ENCODE measurements at places on chromosomes 6 and 20.

DNA sequence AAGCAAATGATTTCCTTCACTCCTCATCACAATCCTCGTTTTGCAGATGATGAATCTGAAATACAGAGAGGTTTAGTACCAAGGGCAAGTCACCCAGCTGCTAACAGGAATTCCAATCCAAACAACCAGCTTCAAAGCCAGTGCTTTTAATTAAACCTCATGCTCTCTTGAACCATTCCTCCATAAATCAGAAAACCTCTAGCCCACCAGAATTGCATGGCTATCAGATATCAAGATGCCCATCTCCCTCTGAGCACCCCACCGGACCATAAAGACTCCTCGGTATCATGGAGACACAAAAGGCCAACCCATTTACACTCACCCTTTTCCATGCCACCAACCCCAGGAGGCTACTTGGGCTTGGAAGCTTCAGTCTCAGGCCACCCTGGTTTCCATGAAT, 46.0 kb downstream of the TFAP2A start:
- no peak for DNase-seq

GRCh38 chr20:49286689-49287551, 9.1 kb upstream of the ZNFX1 start:
- DNase-seq = no peak

- DNase-seq = no peak
Measured at GRCh38 chr20:1935696-1936366, 40.6 kb downstream of the SIRPA start.

DNA sequence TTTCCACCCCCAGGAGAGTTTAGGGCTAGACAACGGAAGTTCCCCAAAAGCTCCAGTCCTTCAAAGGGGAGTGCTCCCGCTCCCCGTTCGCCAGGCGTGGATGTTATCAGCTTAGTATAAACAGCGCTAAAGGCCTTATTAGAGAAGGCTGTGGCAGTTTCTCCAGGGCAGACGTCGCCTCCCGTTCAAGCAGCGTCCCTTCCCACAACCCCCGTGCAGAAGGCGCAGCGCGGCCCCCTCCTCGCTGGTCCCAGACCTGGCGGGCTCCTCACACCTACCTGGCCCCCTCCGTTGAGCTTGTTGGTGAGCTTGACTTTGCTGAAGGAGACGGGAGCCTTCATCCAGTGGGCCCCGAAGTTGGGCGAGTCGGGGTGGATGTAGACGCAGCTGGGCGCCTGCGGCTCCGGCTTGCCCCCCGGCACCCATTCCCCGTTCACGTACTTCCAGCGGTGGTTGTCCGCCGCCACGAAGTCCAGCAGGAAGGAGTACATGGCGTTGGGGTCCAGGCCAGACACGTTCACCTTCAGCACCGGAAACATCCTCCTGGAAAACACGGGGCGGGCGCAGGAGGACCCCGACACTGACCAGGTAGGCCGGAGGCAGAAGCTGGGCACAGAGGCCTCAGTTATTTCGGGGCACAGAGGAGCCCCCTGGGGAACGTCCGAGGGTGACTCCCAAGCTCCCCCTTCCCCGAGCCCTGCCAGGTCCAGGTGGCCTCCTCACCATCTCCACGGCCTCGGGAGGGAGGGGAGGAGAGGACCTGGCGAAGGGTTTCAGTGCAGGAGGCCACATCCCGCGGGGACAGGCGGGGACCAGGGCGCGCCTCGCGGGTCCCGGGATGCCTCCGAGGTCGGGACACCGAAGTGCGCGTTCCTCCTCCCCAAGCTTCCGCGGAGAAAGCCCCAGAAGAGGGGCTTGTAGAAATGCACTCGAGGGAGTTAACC, 1.1 kb downstream of the TBXT start:
- DNase-seq = no peak

DNA sequence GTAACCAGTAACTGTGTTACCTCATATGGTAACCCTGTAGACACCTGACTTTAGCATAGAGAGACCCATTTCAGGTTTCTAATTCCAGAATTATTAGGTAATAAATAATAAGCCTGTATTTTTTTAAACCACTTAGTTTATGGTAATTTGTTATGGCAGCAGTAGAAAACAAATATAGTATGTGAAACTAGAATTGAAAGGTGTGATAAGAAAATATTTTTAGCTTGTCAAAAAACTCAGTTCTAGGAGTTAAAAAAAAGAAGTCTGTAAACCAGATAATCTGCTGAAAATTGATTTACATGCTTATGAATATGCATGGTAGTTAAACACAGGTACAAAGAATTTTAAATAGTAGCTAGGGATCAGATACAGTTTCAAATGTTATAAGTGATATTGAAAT, 695.0 kb upstream of the GJE1 start:
- no peak for DNase-seq

DNA sequence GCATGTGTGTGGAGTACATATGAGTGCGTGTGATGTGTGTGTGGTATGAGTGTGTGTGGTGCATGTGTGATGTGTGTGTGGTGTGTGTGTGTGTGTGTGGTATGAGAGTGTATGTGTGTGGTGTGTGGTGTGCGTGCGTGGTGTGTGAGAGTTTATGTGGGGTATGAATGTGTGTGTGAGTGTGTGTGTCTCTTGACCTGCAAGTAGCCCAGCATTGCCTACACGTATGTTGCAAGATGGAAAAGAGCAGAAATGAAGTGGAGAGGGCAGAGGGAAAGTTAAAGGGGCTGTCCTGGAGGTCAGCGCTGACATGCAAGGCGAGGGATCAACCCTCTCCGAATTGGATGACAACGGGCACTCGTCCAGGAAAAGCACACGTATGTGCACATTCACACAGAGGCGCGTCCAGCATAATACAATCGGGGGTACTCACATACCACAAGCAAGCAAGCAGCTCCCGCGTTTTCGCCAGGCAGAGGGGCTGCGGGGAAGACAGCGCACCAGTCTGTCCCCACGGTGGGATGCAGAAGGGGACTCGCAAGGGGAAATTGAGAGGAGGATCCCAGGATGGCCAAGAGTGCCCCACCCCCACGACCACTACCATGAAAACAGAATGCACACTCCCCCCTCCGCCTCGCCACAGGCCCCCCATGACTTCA, 174.5 kb upstream of the AFDN start:
- DNase-seq = no peak

GRCh38 chr6:15380351-15380750, 134.5 kb downstream of the JARID2 start:
- no peak for DNase-seq

GRCh38 chr20:37849156-37849555, 53.8 kb upstream of the VSTM2L start:
- no peak for DNase-seq

- no peak for DNase-seq
Measured at GRCh38 chr20:32278199-32278643, 770 bp downstream of the KIF3B start.

DNA sequence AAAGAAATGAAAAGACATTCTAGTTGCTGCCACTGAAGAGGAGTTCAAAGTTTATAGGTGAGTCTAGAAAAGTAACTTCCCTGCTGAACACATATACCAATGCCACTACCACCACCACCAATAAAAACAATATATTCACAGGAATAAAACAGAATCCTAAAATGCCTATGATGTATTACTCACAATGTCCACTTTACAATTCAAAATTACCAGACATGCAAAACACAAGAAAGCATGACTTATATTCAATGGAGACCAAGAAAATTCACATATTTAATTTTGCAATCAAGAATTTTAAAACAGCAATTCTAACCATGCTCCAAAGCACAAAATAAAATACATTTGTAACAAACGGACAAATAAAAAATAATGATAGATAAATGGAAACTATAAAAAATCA, 385.3 kb upstream of the RUNX2 start:
- DNase-seq = no peak

GRCh38 chr6:80547827-80548226, 441.4 kb downstream of the BCKDHB start:
- DNase-seq = no peak

DNA sequence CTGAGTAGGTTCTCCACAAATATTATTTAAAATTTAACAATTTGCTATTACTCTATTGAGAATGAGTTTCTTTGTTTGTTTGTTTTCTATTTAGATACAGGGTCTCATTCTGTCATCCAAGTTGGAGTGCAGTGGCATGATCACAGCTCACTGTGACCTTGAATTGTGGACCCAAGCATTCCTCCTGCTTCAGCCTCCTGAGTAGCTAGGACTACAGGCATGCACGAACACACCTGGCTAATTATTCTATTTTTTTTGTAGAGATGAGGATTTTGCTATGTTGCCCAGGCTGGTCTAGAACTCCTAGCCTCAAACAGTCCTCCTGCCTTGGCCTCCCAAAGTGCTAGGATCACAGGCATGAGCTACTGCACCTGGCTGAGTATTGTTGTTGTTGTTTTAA, 122.2 kb downstream of the PHF3 start:
- DNase-seq = no peak

DNA sequence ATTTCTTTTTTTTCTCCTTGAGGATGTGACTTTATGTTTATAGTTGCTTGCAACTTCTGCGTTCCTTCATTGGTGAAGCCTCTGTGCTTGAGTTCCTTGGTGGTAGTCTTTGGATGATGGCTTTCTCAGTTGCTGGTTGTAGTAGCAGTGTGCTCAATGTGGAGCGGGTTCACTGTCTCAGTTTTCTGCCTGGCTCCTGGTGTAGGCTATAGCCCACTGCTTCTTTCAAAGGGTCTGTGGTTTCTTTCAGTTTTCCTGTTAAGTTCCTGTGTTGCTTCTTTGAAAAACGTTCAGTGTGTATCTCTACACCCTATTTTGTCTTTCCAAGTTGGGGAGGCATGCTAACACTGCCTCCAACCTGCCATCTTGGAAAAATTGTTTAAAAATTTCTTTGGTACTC, 33.9 kb upstream of the ZBTB24 start:
- DNase-seq = no peak

DNA sequence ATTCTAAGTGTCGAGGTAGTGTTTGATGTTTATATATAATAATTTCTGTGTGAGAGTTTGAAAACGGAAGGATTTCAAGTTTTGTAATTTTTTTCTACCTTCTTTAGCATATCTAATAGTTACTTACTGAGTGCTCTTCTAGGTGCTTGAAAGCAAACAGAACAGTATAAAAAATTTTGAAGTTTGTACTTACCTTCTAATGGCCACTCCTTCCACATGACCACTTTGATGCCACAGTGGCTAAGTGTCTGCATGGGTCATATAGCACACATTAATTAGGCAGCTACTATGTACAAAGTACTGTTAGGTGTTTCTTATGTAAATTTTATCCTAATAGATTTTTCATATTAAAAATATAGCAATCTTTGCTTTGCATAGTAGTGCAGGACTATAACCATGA, 21.1 kb downstream of the RPRD1B start:
- no peak for DNase-seq

GRCh38 chr6:164142322-164142721, 727.8 kb downstream of the QKI start:
- DNase-seq = no peak

- no peak for DNase-seq
Measured at GRCh38 chr6:142621822-142622221, 320.0 kb downstream of the ADGRG6 start.

- DNase-seq = no peak
Measured at GRCh38 chr6:89267918-89268317, 47.2 kb downstream of the GABRR2 start.

- no peak for DNase-seq
Measured at GRCh38 chr20:7665376-7665775, 274.9 kb downstream of the HAO1 start.

DNA sequence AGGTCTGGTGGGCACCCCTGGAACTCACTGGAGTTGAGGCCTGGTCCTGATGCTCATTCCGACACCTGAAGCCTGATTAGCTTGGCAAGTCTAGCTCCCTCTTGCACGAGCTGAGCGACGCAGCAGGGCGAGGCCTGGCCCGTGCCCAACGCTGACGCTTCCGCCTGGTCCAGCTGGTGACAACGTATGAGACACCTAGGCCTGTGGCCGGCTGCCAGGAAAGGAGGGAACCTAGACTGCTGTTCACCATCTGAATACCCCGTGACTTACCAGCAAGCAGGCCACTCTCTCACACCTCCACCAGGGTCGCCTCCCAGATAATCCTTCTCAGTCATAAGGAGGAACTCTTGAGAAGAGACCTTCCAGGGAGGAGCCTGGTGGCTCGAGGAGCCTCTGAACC, 24.5 kb downstream of the YTHDF1 start:
- no peak for DNase-seq

DNA sequence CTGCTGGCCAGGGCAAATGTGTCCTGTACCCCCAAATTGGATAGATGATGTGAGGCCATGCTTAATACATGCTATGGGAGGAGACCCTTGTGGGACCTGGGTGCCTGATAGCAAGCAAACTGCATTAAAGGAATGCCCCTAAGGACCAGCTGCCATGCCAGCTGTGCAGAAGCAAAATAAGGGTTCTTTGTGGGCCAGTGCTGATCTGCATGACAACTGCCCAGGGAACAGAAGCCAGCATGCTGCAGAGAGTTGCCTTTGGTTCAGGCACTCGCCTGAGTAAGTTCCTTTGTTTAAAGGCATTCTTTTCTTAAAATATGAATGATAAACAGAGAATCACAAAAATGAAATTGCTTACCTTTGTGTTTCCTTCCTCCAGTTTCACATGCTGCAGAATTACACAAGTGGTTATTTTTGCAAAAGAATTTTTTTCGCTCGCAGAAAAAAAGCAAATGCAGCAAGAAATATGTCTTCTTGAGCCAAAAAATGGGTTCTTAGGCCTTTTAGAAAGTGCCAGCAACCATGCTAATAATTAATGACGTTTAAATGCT, 6.9 kb upstream of the SYNDIG1 start:
- no peak for DNase-seq

GRCh38 chr6:167151648-167152047, 6.1 kb downstream of the GPR31 start:
- DNase-seq = no peak

DNA sequence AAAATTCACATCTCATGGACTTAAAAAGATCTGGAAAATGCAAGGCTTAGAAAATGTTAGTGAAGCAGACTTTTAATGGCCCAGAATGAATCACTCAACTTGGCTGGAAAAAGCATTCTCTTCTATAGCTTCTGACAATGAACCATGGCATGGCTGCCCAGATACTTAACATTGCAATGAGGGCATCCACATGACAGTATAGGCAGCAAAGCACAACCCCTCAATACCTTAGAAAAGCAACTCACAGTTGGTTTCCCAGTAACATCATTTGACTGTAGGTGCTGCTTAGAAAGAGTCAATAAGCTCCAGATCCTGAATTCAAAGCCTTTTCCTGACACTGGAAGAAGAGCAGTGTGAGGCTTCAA, 155.8 kb downstream of the EYA4 start:
- no peak for DNase-seq

GRCh38 chr20:46159101-46159897, 41.2 kb downstream of the CD40 start:
- no peak for DNase-seq
